ENCODE measurements at places on chromosomes 6 and 20.

DNA sequence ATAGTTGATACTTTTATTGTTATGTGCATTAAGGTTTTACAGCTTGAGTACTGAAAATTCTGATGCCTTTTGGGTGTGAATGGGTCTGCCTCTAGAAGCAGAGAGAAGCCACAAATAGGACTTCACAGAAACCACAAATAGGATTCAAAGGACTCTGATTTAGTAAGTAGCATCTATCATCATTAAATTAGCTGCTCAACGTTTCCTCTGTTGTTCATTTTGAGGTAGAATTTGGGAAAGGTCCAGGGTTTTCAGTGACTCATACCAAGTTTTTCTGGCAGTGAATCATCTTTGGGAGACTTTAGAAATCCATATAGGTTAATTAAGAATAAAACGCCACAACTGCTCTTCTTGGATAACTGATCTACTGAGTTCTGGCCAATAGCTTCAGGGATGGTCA lies 105.1 kb downstream of the PHF3 start:
- no peaks in the 10 kb centered on the region for H3K36me3 ChIP-seq
- no peak overlapping the region for H3K4me3 ChIP-seq
- H3K4me1 ChIP-seq: peaks cover 27% of the 10 kb centered on the region

DNA sequence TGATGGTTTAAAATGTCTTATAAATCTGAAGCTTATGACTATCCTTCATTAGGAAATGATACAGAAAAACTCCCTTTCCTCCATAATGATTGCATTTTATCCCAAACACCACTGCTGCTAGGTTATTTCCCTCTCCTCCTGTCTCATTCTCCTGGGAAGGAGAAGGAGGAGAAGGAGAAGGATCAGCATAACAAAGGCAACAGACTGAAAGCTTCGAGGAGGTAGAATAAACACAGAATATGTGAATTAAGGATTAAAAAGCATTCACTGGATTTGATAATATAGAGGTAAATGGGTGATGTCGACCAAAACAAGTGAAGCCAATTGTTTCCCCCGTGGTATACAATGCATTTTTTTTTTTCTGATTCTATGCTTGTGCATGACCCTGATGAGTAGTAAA lies 82.0 kb downstream of the WASF1 start:
- no peak for DNase-seq
- peaks cover 48% of the 10 kb centered on the region for H3K4me1 ChIP-seq
- peak overlapping the region; percentile 90 for H3K27ac ChIP-seq
- H3K36me3 ChIP-seq: peaks cover 27% of the 10 kb centered on the region
- H3K27me3 ChIP-seq: no peaks in the 10 kb centered on the region

- H3K27me3 ChIP-seq: no peaks in the 10 kb centered on the region
- DNase-seq: no peak
- no peaks in the 10 kb centered on the region for H3K36me3 ChIP-seq
- H3K4me1 ChIP-seq: peaks cover 30% of the 10 kb centered on the region
Observed at GRCh38 chr6:88361298-88361697, 195.2 kb upstream of the CNR1 start.

- no peak for DNase-seq
- H3K4me1 ChIP-seq: no peaks in the 10 kb centered on the region
- no peak overlapping the region for H3K4me3 ChIP-seq
- no peak overlapping the region for H3K27ac ChIP-seq
- no peaks in the 10 kb centered on the region for H3K27me3 ChIP-seq
Observed at GRCh38 chr6:70479236-70479635, 65.9 kb downstream of the FAM135A start.

- no peak for DNase-seq
- H3K4me3 ChIP-seq: no peak overlapping the region
- no peaks in the 10 kb centered on the region for H3K36me3 ChIP-seq
- H3K27me3 ChIP-seq: no peaks in the 10 kb centered on the region
- no peak overlapping the region for H3K27ac ChIP-seq
Observed at GRCh38 chr6:39876111-39876510, 58.2 kb downstream of the MOCS1 start.

- no peak overlapping the region for H3K4me3 ChIP-seq
- H3K4me1 ChIP-seq: no peaks in the 10 kb centered on the region
- DNase-seq: no peak
- no peak overlapping the region for H3K27ac ChIP-seq
- H3K36me3 ChIP-seq: no peaks in the 10 kb centered on the region
Observed at GRCh38 chr6:82045965-82046756, 201.4 kb downstream of the IBTK start.

DNA sequence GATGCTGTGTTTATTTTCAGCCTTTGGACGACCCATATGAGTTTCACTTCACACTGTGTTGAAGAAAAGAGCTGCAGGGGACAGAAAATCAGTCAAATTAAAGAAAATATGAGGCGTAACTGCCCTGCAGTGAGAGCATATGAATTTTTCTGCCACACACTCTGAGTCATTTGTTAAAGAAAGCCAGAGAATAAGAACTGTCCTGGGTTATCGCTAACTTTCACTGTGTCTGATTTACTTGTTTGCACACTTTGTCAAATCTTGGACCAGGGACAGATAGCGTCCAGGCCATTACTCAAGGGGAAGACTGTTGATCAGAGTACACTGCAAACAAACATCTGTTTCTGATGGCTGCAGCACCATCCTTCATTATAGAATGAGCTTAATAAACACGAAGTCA lies 126.8 kb upstream of the AGPAT4 start:
- no peak for DNase-seq
- H3K27ac ChIP-seq: no peak overlapping the region
- no peak overlapping the region for H3K4me3 ChIP-seq

DNA sequence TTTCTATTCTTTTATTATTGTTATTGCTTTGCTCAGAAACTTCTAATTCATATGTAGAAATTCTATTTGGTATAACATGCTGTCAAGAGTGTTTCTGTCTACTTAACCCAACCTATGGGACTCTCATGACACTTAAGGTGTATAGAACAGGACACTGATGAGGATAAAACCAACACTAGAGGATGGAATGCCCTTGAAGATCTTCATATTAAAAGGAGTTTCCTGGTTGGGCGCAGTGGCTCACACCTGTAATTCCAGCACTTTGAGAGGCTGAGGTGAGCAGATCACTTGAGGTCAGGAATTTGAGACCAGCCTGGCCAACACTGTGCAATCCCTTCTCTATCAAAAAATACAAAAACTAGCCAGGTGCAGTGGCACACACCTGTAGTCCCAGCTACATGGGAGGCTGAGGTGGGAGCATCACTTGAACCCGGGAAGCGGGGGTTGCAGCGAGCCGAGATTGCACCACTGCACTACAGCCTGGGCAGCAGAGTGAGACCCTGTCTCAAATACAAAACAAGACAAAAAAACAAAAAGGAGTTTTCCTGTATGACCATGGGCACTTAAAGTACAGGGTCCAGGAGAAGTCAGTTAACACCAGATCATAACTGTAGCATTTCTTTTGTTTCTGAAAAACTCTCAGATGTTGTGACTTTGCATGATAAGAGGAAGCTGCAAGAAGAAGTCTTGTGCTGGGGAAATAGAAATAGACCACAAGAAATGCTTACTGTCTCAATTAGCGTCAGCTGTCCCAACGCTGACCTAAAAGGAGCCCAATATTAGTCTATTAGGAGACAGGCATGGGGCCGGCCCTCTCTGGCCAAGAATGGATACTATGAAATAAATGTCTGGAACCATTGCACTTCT lies 38.9 kb upstream of the CD2AP start:
- no peak for DNase-seq
- no peak overlapping the region for H3K4me3 ChIP-seq
- H3K27ac ChIP-seq: no peak overlapping the region
- H3K36me3 ChIP-seq: no peaks in the 10 kb centered on the region

DNA sequence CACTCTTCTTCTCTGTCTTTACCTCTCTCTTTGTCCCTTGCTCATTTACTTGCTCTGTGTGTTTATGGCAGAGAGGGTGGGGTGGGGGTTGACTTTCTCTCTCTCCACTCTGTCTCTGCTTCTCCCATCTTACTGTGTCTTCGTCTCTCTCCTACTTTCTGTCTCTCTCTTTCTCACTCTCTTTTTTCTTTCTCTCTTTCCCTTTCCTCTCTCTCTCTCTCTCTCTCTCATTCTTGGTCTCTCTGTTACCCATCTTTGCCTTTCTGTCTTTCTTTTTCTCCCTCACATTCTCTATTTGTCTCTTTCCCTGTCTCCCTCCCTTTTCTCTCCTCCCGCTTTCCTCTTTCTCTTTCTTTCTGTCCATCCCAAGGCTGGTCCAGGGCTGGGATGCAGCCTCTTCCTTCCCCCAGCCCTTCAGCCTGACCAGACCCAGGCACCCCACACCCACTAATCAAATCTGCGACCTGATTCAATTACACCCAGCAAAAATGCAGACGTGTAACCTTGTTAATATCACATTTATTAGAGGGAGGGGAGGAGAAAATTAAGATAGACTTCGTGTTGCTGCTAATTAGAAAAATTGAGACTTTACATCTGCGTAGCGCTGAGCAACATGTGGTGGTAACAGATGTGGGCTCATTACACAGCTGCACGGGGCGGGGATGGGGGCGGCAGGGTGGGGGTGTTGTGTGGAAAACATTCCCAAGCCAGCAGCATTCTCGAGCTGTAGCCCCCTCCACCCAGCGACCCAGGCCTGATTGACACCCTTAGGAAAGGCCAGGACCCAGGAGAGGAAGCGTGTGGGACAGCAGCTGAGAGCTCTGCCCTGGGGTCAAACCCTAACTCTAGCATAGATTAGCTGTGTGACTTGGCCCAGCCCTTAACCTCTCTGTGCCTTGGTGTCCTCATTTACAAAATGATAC lies 124.9 kb upstream of the MAFB start:
- H3K4me3 ChIP-seq: no peak overlapping the region
- peak; percentile 69 for DNase-seq
- no peaks in the 10 kb centered on the region for H3K36me3 ChIP-seq
- H3K4me1 ChIP-seq: no peaks in the 10 kb centered on the region
- peaks cover 12% of the 10 kb centered on the region for H3K27me3 ChIP-seq
- no peak overlapping the region for H3K27ac ChIP-seq

GRCh38 chr6:154403788-154404187 lies 47.2 kb upstream of the IPCEF1 start:
- H3K36me3 ChIP-seq: no peaks in the 10 kb centered on the region
- H3K4me3 ChIP-seq: no peak overlapping the region
- peaks cover 17% of the 10 kb centered on the region for H3K4me1 ChIP-seq
- H3K27me3 ChIP-seq: no peaks in the 10 kb centered on the region
- no peak for DNase-seq

DNA sequence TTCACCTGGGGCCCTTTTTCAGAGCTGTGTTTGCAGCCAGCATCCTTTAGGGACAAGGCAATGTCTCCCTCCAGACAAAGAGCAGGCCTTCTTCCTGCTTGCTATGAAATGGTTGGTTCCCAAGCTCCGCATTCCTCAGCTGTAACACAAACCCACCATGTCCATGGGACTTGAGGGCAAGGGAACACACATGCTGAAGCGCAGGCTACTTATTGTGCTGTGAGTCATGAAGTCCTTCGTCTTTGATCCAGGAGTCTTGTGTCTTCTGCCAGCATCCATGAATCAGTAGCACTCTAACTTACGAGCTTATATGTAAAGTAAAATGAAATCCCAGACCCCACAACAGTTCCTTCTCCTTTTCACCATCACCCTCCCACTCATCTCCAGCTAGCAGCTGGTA lies 59.0 kb downstream of the ANKRD60 start:
- no peaks in the 10 kb centered on the region for H3K27me3 ChIP-seq
- H3K4me1 ChIP-seq: no peaks in the 10 kb centered on the region
- no peak overlapping the region for H3K27ac ChIP-seq
- no peak overlapping the region for H3K4me3 ChIP-seq
- H3K36me3 ChIP-seq: no peaks in the 10 kb centered on the region

DNA sequence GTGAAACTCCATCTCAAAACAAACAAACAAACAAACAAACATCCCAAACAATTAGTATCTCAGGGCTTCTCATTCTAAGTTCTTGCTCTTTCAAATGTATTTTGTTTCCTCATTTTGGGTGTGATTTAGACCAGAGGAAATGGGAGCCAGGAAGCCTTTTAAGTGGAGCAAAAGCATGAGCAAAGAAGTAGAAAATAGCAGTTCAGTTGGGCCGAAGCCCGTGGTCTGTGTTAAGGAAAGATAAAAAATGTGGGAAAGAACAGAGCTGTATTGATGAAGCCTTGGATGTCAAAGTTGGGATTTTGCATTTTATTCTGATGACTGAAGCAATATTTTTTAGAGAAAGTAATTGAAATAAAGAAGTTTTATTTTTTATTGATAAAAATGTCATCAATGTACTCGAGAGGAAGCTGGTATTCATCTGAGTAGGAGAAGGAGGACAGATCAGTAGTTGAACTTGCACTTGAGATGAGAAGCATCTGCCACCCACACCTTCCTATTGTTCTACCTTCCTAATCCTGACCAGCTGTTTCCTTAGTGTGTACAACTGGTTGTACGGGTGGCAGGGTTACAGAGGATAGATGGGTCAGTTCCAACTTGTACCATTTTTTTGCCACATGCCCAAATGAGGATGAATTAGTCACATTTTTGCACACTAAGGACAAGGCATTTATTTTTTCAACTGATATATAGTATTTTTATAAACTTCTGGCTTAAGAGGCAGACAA lies 56.1 kb downstream of the KIAA0408 start:
- no peak for DNase-seq
- no peaks in the 10 kb centered on the region for H3K36me3 ChIP-seq
- H3K27me3 ChIP-seq: no peaks in the 10 kb centered on the region
- no peak overlapping the region for H3K27ac ChIP-seq
- peaks cover 3% of the 10 kb centered on the region for H3K4me1 ChIP-seq

DNA sequence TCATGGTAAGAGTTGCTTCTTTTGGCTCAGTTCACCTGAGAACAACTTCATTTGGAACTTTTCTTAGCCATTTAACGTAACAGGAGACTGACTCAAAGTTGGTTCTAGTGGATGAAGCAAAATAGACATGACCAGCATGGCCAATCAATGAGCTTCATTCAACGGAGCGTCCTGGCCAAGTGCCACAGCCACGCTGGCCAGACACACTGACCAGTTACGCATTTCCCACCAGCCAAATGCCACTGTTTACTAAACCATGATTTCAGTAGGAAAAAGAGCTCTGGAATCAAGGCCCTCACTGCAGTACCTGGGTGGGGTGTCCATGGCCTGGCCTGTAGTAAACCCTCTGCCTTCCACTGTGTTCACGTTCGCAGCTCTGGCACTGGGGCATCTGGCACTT lies 80.4 kb downstream of the POPDC3 start:
- no peaks in the 10 kb centered on the region for H3K4me1 ChIP-seq
- peaks cover 8% of the 10 kb centered on the region for H3K36me3 ChIP-seq
- no peak overlapping the region for H3K4me3 ChIP-seq
- DNase-seq: no peak
- no peak overlapping the region for H3K27ac ChIP-seq
- no peaks in the 10 kb centered on the region for H3K27me3 ChIP-seq

GRCh38 chr6:128124713-128125112 lies 223.9 kb upstream of the THEMIS start:
- DNase-seq: no peak
- H3K27ac ChIP-seq: no peak overlapping the region
- peaks cover 6% of the 10 kb centered on the region for H3K36me3 ChIP-seq
- H3K27me3 ChIP-seq: no peaks in the 10 kb centered on the region

- no peak overlapping the region for H3K4me3 ChIP-seq
- no peak for DNase-seq
- H3K36me3 ChIP-seq: no peaks in the 10 kb centered on the region
- H3K27me3 ChIP-seq: no peaks in the 10 kb centered on the region
- H3K27ac ChIP-seq: no peak overlapping the region
Observed at GRCh38 chr6:89966228-89966544, 71.9 kb downstream of the GJA10 start.

GRCh38 chr20:41497186-41497895 lies 120.8 kb downstream of the CHD6 start:
- H3K36me3 ChIP-seq: peaks cover 19% of the 10 kb centered on the region
- no peaks in the 10 kb centered on the region for H3K27me3 ChIP-seq
- DNase-seq: no peak
- no peak overlapping the region for H3K4me3 ChIP-seq
- H3K27ac ChIP-seq: no peak overlapping the region

GRCh38 chr6:53233309-53233708 lies 84.7 kb upstream of the GCM1 start:
- H3K27me3 ChIP-seq: no peaks in the 10 kb centered on the region
- no peaks in the 10 kb centered on the region for H3K4me1 ChIP-seq
- H3K4me3 ChIP-seq: no peak overlapping the region
- no peak for DNase-seq

Measured in RWPE2 (cell line).